ENCODE measurements at places on chromosomes 6 and 20. TPM values are rescaled to one million over a fixed set of nuclear protein-coding genes. Genes with fewer than 3 reads are reported as not detected.
A peak's percentile ranks its signal among the peaks of the same experiment; 100 is the strongest.

Gene RHAG
- not detected for polyA plus RNA-seq

GRCh38 chr20:49575551-49576060 is 7.7 kb upstream of the PTGIS start:
- no peak for DNase-seq

- DNase-seq: peak; percentile 15
Measured at GRCh38 chr6:157184202-157185015, 138.9 kb downstream of the TMEM242 start.

GRCh38 chr6:165585060-165585459 is 78.0 kb downstream of the PDE10A start:
- DNase-seq: no peak

GRCh38 chr20:62350098-62350628 is 16.9 kb downstream of the LAMA5 start:
- no peak for DNase-seq

GRCh38 chr6:143087856-143088255 is 27.2 kb downstream of the AIG1 start:
- DNase-seq: no peak

DNA sequence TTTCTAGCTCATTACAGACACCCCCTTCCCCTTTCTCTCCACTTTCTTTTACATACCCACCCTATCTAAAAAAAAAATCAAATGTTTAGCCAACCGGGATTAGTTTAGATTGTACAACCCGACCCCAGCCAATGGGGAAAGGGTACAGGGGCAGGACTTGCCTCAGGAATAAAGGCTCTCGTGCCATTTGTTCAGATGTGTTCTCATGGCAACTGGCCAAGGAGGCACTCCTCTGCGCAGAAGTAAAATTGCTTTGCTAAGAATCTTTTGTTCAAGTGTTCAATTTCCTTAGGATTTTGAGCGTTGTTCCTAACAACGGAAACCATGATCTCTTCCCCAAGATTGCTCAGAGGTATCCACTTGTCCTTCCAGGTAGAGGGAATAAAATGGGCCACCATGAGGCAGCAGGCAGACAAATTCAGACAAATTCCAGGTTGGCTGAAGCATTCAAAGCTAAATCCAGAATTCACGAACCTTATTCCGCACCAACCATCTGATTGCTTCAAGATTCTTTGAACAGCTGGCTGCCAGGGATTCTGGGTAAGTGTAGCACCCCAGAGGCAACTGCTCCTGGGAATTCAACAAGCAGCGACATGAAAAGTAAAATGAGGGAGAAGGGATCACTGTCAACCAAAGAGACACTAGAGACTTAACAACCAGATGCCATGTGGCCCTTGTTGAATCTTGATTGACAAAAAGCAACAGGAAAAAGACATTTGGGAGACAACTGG is 431.8 kb downstream of the PREX1 start:
- DNase-seq: no peak

- DNase-seq: no peak
Measured at GRCh38 chr6:43211955-43212354, 17.3 kb downstream of the DNPH1 start.

- DNase-seq: no peak
Measured at GRCh38 chr6:170137176-170137891, 153.5 kb downstream of the DLL1 start.

DNA sequence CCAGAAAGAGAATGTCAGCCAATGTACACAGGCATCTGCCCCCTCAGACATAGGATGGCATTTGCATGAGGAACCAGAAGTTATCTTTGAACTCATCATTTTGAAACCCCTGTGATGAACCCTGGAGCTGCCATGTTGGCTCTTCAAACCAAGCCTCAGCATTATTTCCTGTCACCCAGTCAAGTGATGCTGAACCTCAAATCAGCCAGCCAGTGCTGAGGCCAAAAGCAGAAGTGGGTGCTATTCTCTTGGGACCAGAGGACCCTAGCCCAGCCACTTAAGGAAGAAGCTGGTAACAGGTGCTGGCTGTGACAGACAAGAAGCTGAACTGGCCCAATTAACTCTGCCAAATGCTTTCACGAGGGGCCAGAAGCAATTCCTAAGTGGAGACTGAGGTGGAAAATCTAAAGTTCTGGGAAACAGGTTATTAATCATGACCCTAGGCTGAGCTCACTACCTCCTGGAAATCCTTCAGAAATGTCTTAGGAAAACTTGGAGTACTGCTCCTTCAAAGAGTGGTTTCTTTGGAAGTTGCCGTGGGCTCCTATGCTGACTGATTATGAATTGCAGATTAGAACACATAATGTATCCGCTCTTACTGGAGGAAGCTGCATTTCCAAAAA is 4.0 kb downstream of the PKIG start:
- no peak for DNase-seq

DNA sequence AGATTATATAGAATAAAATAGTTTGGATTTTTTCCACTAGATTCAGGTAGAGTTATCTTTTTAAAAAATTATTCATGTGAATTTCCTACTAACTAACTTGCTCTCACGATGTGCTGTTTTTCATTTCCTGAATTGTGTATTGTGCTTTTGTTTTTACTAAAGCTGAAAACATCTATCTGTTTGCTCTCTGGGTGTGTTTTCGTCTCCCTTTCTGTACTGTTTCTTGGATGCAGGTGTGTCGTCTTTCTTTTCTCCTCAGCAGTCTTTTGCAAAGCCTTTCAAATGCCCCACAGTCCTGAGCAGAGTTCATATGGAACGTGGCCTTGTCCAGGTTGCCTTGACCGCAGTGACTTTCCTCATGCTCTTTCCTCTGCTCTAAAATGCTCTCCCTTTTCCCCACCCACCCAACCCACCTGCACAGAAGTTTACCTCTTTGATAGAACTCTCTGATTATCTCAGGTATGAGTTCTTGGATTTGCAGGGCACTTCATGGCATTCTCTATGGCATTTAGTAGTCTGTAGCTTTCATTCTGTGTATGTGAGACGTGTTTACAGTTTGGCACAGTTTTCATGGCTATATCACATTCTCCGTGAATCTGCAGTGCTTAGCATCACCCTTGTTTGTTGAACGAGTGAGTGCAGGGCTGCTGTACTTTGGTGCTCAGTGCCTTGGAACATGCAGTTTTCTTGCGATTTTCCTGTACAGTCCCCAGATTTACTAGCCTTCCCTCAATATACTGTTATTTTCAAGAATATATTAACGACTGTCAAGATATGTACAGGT is 77.1 kb downstream of the FARS2 start:
- DNase-seq: no peak

DNA sequence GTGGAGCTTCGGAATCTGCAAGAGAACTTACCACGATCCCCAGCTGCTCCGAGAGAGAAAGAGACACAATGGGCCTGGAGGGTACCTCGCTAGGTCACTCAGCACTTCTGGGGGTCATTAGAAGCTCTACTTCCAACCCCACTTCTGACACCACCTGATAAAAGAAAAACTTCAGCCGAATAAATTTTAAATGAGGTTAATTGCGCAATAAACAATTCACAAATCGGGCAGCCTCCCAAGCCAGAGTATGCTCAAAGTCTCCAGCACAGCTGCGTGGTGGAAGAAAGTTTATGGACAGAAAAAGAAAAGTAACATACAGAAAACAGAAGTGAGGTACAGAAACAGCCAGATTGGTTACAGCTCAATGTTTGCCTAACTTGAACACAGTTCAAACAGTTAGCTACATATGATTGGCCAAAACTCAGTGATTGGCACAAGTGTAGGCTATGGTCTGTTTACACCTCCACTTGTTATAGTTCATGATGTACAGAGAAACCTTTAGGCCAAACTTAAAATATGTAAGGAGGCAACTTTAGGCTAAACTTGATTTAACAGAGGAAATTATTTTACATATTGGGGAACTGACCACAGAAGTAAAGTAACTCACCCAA is 52.6 kb downstream of the COL11A2 start:
- DNase-seq: no peak

Gene SLC22A7
- polyA plus RNA-seq: not detected

- DNase-seq: no peak
Measured at GRCh38 chr6:133218852-133219251, 22.3 kb upstream of the EYA4 start.

- DNase-seq: no peak
Measured at GRCh38 chr6:34570066-34570833, 14.1 kb upstream of the SPDEF start.

Gene WASF1
- polyA plus RNA-seq: 15.7 TPM

GRCh38 chr6:1850840-1851157 is 241.1 kb downstream of the FOXC1 start:
- DNase-seq: no peak

DNA sequence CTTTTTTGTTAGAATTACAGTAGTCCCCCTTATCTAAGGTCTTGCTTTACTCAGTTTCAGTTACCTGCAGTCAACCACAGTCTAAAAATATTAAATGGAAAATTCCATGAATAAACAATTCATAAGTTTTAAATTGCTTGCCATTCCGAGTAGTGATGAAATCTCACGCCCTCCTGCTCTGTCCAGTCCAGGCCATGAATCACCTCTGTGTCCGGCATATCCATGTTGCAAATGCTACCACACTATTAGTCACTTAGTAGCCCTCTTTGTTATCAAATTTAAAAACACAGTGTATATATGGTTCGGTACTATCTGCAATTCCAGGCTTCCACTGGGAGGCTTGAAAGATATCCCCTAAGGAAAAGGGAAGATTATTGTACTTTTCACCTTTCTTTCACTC is 164.6 kb upstream of the FAM83B start:
- DNase-seq: peak; percentile 18

Gene POU5F1
- polyA plus RNA-seq: not detected

Gene PLA2G7
- not detected for polyA plus RNA-seq

DNA sequence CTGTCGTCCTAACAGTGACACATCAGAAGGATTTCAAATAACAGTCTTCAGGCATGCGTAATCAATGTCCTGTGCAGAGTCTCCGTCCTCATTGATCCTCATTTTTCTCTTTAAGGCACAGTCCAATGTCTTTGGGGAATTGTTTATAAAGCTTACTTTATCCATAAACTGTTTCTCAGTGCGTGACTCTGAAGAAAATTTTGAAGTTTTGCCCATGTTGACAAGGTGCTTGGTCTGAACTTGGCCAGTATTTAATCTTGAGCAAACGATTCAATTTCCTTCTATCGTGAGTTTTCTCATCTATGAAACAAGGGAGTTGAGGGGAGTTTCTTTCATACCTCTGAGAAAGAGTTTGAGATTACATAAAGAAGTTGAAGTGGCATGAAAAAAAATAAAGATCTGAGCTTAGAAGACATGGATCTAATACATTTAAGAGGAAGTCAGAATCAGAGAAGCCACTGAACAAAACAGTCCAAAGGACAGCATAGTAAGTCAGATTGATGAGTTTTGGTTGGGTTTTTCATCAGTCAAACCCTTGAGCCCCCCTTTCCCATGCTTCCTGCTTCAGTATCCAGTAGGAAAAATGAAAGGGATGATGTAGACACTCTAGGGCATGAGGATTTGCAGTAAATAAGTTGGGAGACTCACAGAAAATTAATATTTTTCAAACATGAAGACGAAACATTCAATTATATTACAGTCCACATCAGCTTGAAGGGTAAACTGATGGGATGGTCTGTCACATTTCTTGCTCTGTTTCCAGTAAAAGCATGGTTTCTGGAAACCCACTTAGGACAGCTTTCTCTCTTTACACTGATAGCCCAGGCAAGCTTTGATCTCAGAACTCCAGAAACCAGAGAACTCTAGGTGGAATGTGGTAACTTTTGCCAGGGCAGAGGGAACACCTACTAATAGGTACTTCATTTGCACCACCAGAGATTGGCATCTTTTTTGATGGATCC is 8.1 kb downstream of the EDN1 start:
- no peak for DNase-seq

- DNase-seq: no peak
Measured at GRCh38 chr20:46992640-46993035, 98.0 kb downstream of the EYA2 start.

DNA sequence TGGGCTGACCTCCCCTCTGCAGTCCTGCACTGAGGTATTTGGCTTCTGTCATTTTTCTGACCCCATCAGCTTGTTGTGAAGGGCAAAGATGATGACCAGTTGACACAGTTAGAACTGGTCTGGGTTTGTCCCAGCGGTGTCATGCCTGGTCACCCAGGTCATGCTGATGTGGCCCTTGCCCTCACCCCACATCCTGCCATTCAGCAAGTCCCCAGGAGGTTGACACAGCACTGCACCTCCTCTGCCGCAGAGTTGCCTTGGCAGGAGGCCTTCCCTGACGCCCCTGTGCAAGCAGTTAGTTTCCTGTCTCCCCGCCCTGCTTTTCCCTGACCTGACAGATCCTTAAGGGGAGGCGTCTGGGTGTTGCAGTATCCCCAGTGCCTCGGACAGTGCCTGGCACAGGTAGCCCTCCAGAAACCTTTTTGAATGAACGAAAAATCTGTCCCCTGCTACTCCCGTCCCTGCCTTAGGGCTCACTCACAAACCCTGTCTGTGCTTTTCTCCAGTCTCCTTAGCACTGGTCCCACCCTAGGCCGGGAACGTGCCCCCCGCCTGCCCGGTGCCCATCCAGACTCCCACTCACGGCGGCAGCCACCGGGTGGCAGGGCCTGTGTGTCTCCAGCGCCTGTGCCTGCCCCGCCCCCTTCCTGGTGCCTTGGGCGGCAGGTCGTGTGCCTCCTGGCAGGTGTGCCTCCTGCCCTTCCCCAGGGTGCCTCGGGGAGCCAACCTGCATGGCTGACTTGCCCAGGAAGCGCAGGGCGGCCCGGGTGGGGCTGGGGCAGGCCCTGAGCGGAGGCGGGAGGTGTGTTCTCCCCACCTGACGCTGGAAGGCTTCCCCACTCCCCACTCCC is 146.3 kb upstream of the RNF24 start:
- no peak for DNase-seq
